Breast epithelium (tissue), 4 donors: ENCODE measurements at places on chromosomes 11 and 22. TPM values are rescaled to one million over a fixed set of nuclear protein-coding genes. Genes with fewer than 3 reads are reported as not detected.

The SCUBE2 gene
- total RNA-seq: 139 TPM

The INPP5J gene
- total RNA-seq: not detected

The DYNC2H1 gene
- total RNA-seq: 40.3 TPM

- H3K27me3 ChIP-seq: no peaks in the 10 kb centered on the region
- no peaks in the 10 kb centered on the region for H3K36me3 ChIP-seq
- no peak overlapping the region for H3K4me3 ChIP-seq
- H3K4me1 ChIP-seq: no peaks in the 10 kb centered on the region
- H3K27ac ChIP-seq: no peak overlapping the region
- DNase-seq: no peak
Observed at GRCh38 chr11:14676068-14676467, 32.5 kb downstream of the PDE3B start.

- H3K36me3 ChIP-seq: no peaks in the 10 kb centered on the region
- no peak overlapping the region for H3K4me3 ChIP-seq
- no peak overlapping the region for H3K27ac ChIP-seq
- H3K27me3 ChIP-seq: no peaks in the 10 kb centered on the region
- DNase-seq: no peak
- H3K4me1 ChIP-seq: no peaks in the 10 kb centered on the region
Observed at GRCh38 chr11:119942583-119943297, 195.2 kb downstream of the TRIM29 start.

DNA sequence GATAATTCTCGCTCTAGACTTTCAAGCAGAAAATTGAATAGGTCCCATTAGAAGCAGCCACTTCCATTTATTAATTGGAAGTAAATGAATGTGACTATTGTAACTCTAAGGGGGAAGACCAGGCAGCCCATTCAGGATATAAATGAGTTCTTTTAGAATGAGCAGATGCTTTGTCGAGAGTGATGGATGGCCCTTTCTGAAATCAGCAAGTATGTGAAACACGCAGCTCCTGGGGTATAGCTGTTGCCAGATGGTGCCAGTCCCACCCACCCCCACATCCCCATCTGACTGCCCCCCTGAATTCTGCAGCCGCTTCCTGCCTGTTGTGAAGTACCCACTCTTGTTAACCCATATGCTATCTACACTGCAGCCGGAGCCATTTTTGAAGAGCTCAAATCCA, 3.7 kb downstream of the SLC15A3 start:
- peaks cover 4% of the 10 kb centered on the region for H3K4me1 ChIP-seq
- no peak overlapping the region for H3K27ac ChIP-seq
- no peaks in the 10 kb centered on the region for H3K27me3 ChIP-seq
- no peaks in the 10 kb centered on the region for H3K36me3 ChIP-seq

DNA sequence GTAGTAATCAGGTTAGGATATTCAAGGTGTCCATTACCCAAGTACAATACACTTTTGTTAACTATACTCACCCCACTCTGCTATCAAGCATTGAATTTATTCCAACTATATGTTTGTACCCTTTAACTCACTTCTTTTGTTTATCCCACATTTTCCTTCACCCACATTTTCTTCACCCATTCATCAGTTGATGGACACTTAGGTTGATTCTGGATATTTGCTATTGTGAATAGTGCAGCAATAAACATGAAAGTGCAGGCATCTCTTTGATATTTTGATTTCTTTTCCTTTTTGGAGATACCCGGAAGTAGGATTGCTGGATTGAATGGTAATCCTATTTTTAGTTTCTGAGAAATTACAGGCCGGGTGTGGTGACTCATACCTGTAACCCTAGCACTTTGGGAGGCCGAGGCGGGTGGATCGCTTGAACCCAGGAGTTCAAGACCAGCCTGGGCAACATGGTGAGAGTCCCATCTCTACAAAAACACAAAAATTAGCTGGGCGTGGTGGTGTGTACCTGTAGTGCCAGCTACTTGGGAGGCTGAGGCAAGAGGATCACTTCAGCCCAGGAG, 6.5 kb downstream of the TMEM25 start:
- DNase-seq: no peak
- no peaks in the 10 kb centered on the region for H3K4me1 ChIP-seq
- no peak overlapping the region for H3K27ac ChIP-seq
- H3K4me3 ChIP-seq: no peak overlapping the region
- no peaks in the 10 kb centered on the region for H3K36me3 ChIP-seq

DNA sequence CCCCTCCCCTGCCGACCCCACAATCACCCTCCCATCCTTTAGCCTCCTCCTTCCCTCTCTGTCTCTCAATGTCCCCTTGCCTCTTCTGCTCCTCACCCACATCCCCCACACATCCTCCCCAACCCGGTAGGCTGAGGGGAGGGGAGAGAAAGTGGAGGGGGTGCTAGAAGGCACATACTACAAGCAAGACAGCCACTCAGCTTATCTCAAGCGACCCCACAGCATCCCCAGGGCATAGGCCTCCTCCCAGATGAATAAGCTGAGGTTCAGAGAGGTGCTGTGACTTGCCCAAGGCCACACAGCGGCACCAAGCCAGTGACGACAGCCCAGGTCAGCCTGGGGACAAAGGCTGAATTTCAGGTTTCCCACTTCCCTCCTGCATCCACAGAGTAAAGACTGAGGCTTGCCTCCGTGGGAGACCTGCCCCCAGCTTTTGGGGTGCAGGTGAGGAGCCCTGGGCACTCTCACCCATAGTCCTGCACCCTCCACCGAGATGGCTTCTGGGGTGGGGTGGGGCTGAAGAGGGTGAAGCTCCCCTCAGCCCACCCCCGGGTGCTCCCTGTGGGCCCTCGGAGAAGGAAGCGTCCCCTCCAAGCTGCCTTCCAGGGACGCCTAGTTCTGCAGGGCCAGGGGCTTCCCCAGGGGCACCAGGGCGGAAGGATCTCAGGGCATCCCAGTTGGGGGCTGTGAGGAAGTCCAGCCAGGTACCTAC, 511 bp downstream of the RAC2 start:
- no peaks in the 10 kb centered on the region for H3K36me3 ChIP-seq
- no peak overlapping the region for H3K27ac ChIP-seq

GRCh38 chr11:116162886-116163230, 609.9 kb downstream of the BUD13 start:
- no peaks in the 10 kb centered on the region for H3K4me1 ChIP-seq
- no peaks in the 10 kb centered on the region for H3K27me3 ChIP-seq
- no peak for DNase-seq
- no peak overlapping the region for H3K4me3 ChIP-seq
- H3K36me3 ChIP-seq: no peaks in the 10 kb centered on the region

GRCh38 chr11:113351480-113351879, 36.1 kb upstream of the ANKK1 start:
- H3K4me3 ChIP-seq: no peak overlapping the region
- no peaks in the 10 kb centered on the region for H3K27me3 ChIP-seq
- no peaks in the 10 kb centered on the region for H3K36me3 ChIP-seq
- H3K27ac ChIP-seq: no peak overlapping the region

DNA sequence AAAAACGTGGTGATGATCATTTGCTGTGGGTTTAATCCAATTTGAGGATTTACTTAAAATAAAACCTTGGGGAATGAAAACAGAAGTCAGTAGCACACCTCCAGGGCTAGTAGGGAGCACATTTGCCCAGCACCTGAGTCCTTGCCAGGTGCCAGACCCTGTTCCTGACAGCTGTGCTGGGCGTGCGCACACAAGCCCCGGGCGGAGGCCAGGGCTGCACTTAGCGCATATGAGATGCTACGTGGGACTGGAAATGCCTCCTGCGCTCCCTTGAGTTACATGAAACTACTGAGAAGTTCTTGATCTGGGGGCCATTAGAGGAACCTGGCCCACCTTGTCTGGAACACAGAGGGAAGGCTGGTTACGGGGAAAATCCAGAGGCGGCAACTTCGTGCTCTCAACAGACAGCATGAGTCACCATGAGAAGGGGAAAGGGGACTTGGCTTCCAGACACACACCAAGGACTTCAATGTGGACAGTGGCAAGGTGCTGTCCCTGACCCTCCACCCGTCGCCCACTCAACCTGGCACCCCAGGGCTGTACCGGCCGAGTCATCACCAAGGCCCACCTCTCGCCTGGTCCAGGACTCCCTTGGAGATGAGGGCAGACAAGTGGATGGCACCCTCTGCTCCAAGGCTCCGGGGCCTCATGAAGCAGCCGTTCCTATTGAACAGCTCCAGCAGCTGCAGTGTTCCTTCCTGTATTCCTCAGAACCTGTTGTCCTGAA, 1468.6 kb downstream of the BRD1 start:
- no peak overlapping the region for H3K4me3 ChIP-seq
- peaks cover 39% of the 10 kb centered on the region for H3K27me3 ChIP-seq
- no peaks in the 10 kb centered on the region for H3K4me1 ChIP-seq
- no peak overlapping the region for H3K27ac ChIP-seq
- DNase-seq: no peak
- no peaks in the 10 kb centered on the region for H3K36me3 ChIP-seq
